ENCODE measurements at places on chromosomes 1 and 21.

DNA sequence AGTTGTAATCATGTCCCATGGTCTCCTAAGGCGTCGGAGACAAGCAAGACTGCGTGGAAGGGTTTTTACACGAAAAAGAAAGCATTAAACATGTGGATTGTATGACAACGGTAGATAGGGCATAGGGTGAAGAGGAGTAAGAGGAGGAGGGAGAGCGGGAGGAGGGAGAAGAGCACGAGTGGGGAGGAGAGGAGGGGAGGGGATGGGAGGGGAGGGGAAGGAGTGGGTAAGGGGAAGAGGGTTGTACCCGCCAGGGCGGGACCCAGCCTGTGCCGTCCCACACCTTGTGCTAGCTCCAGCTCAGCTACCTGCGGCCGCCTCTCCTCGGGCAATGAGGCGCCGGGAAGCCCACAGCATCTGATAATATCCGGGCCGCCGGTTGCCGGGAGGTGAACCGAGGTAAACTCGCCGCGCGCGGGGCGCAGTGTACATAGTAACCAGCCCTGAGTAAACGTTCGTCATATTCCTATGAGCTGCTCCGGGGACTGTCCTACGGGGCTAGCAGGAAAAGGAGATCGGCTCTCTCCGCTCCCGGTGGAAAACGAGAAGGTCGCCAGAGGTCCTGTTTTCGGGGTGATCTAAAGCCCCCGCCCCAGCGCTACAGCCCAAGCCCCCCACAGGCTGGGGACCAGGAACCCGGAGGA lies 449 bp upstream of the RCAN3 start:
- DNase-seq, result no peak

GRCh38 chr1:205267306-205267902 lies 39.7 kb downstream of the TMCC2 start:
- no peak for DNase-seq

GRCh38 chr1:210608767-210609166 lies 280.1 kb downstream of the HHAT start:
- no peak for DNase-seq

- no peak for DNase-seq
Measured at GRCh38 chr1:192811594-192812239, 2.9 kb downstream of the RGS2 start.

GRCh38 chr1:175267716-175268416 lies 75.3 kb upstream of the KIAA0040 start:
- DNase-seq, result no peak

GRCh38 chr1:248306103-248306502 lies 2.9 kb upstream of the OR2T12 start:
- no peak for DNase-seq

GRCh38 chr1:84781946-84782771 lies 91.9 kb upstream of the SSX2IP start:
- DNase-seq, result peak; percentile 7

DNA sequence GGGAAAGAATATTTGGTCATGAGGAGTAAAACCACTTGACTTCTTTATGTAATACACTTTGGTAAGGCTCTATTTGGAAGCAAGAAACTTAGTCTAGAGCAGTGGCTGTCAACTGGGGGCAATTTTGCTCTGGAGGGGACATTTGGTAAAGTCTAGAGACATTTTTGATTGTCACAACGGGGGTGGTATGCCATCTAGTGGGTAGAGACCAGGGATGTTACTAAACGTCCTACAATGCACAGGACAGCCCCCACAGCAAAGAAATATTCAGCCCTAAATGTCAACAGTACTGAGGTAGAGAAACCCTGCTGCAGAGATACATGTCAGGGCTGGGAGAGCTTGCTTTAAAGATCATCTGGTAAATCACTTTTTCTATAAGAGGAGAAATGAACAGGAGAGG lies 13.5 kb downstream of the FUCA1 start:
- no peak for DNase-seq

DNA sequence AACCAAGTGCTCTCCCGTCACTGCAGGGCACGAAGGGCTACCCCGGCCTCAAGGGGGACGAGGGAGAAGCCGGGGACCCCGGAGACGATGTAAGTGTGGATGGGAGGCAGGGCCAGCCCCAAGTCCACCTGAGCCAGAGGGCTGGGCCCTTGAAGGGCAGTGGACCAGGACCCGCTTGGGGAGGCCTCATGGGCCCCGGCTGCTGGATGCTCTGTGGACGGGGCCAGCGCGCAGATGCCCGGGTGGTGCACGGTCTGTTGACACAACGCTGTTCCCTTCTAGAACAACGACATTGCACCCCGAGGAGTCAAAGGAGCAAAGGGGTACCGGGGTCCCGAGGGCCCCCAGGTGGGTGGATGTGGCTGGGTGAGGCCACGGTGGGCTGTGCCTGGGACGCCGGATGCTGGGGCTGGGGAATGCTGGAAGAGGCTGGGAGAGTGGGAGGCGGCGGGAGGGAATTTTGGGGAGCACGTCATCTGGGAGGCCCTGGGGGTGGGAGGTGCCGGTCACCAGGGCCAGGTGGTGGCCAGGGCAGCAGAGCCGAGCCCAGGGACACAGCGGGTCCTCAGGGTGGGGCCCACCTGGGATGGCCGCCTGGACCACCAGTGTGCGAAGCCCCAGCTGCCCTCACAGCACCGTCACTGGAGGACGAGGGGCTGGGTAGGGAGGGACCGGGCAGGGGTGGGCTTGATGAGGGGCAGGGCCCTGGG lies 17.5 kb downstream of the COL6A1 start:
- no peak for DNase-seq

DNA sequence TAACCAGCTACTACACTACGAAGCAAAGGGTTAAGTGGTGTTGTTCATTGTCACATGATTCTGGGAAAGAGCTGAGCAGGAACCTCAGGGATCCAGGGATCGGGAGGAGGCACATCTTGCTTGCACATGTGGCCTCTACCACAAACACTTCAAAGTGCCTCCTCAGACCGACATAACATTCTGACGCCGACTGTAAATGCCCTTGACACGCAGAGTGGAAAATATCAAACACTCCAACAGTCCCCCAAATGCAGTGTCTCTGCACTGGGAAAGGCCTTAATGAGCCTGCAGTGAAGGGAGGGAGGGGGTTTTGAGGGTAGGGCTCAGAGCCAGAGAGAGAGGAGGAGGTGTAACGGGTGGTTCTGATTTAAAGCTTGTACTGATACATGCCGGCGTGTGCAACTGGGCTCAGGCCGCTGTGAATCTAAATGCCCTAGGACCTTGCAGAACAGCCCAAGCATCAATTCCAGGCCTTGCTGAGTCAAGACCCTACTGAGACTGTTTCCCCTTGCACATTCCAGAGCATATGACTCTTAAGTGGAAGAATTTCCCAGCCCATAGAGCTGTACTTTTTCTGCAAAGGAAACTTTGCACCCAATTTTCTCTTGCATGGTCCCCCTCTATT lies 163.7 kb downstream of the NTMT2 start:
- no peak for DNase-seq

DNA sequence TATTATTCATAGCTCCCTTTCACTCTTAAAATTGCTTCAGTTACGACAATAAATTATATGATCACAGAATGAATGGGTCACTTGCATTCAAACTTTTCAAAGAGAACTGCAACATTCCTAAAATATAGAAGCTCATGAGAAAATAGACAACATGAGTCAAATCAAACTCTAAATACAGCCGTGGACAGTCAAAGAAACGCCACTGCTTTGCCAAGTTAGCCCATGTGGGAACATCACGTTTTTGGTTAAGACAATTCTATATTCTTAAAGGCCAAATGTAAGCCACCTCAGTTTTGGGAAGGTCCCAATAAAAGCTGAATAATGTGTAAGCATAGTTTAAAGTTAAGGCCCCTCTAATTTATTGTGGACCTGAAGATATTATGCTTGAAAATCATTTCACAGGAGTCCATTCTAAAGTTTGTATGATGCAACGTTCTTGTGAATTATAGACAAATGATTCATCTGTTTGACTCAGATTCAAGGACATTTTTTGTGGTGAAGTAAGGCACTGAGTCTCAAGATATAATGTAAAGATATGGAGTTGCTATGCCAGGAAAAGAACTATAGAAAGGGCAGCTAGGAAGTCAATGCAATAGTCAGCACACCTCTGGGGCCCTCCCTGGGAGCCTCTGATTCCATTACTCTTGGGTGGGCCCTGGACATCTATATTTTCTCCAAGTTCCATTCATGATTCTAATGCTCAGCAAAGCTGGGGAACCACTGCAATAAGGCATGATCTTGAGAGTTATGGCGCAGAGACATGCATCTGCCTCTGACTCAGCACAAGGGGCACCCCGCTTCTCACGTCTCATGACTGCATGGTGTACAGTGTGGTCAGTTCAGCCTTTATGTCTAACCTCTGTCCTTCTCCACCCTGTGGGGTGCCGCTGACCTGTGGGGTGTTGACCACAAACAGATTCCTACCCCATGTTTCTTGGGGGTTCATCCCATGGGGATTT lies 33.9 kb downstream of the ETS2 start:
- no peak for DNase-seq

DNA sequence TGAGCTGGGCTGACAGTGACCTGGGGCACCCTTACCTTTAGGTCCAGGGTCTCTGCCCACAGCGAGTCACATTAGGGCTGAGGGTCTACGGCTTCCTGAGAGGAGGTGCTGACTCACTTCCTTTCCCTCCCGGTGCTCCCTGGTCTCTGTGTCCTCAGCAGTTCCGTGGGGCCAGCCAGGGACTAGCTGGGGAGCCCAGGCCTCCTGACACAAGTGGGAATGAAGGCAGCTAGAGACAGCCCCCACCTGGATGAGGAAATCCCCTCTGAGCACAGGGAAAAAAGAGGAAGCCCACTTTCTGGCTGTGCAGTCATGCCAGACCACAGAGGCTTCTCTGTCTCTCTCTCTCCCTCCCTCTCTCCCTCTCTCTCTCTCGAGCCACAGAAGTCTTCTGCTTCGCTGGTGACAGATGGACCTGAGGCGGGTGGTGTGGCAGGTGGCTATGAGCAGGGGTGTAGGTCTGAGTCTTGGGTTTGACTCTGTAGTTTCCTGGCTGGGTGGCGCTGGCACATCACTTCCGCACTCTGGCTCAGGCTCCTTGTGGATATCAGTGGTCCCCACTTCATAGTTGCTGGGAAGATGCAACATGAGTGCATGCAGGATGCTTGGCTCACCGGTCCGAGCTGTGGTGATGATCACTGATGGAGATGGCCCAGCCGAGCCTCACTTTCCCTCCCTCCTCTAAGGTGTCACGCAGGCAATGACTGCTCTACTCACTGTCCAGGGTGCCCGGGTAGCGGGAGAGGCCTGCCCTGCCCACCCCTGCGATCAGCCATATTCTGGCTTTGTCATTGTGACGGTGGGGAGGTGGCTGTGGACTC lies 3.5 kb downstream of the SLC66A1 start:
- peak; percentile 39 for DNase-seq

GRCh38 chr1:113207019-113207418 lies 134.0 kb downstream of the LRIG2 start:
- DNase-seq, result no peak

- DNase-seq, result no peak
Measured at GRCh38 chr1:57483954-57484353, 60.1 kb upstream of the DAB1 start.

GRCh38 chr1:171999756-172000155 lies 158.5 kb downstream of the DNM3 start:
- DNase-seq, result no peak

DNA sequence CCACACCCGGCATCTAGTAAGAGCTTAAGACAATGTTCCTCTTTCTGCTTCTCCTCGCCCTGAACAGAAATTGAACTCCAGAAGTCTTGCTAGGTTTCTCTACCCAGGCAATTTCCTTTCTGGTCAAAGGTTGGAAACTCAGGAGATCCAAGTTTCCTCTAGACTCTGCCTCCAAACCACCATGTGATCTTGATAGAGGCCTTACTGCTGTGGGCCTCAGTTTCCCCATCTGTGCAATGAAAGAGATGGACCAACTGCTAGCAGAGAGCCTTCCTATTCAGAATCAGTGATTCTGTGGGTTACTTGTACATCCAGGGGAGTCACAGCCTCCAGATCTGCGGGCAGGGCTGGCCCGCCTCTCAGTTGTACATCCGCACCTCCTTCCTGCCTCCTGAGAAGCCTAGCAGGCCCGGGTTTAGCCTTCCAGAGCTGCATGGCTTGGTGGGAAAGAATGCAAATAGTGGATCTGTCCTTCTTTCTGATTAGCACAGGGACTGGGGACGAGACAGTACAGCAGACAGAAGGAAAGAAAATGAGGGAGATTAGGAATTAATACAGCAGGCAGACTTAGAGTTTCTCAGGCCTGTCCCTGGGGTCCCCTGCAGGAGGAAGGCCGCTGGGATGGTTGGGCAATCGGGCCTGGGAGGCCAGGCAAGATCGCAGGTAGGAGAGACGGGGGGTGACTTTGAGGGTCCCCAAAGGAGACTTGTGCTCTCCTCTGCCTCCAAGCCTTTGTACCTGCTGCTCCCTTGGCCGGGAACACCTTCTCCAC lies 83.9 kb downstream of the PAX7 start:
- no peak for DNase-seq

GRCh38 chr1:8987881-8988617 lies 38.2 kb downstream of the SLC2A7 start:
- DNase-seq, result no peak

GRCh38 chr1:214666674-214667073 lies 63.7 kb downstream of the CENPF start:
- DNase-seq, result no peak

DNA sequence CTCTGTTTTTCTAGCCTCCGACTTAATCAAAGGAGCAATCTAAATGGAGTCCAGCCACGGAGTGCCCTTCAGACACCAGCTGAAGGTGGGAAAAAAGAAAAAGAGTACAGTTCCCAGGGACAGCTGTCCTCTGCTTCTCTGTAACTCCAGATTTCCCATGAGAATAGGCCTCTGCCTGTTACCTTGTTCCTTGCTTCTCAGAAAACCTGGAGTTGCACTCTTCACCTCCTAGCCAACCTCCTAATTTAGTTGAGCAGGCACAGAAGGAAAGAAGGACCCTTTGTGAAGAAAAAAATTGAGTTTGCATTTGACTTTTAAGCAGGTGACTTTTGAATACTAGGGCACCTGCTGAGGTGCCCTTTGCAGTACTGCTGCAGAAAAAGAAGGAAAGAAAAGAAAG lies 8.3 kb downstream of the BARHL2 start:
- no peak for DNase-seq

DNA sequence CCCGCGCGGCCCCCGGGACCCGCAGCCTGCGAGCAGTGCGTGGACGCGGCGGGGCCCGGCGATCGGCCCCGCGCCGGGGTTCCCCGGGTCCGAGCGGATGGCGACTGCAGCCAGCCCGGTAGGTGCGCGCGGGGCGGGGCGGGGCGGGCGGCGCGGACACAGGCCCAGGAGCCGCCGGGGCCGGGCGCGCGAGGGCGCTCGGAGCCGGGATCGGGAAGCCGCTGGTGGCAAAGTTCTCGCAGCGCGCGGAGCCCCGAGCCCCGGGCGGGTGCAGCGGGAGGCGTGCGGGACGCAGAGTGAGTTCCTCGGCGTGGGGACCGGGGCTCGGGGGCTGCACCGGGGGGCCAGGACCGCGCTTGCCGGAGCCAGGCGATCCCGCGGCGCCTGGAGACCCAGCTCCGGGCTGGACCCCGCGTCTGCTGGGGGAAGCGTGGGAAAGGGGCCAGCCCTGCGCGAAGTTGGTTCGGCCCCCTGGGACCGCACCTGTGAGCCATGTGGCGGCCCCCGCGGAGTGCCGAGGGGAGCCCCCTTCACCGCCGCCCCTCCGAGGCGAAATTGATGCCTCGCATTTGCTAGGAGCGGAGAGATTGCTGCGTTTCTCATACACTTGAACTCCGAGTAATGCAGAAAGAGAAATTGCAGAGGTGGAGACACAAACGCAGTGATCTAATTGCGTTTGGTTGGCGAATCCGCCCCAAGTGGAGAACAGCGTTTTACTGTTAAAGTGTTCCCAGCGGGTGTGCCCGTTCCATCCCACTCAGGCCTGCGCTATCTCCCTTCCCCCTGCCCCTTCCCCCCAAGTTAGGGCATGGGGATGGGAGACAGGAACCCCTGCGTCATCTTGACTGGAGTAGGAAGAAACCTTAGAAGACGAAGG lies 228.9 kb upstream of the TMEM51 start:
- no peak for DNase-seq
